Activated CD4-positive, alpha-beta T cell treated with anti-CD3 and anti-CD28 coated beads, Interleukin-2, amount 10 ng/mL, durations not matched to agents 24 days and 14 days (primary cell): ENCODE measurements at places on chromosomes 6 and 20. TPM values are rescaled to one million over a fixed set of nuclear protein-coding genes. Genes with fewer than 3 reads are reported as not detected.
A peak's percentile ranks its signal among the peaks of the same experiment; 100 is the strongest.

The PNPLA1 gene
- total RNA-seq: not detected in 2 replicates

The CSNK2A1 gene
- 179 TPM in 2 replicates for total RNA-seq

The TSPO2 gene
- total RNA-seq: not detected in 2 replicates

The FILIP1 gene
- not detected in 2 replicates for total RNA-seq

The ENPP4 gene
- total RNA-seq: 5.3 and 6.0 TPM in 2 replicates

The PHIP gene
- total RNA-seq: 33.9 and 34.1 TPM in 2 replicates

The ZNF311 gene
- total RNA-seq: 0.86 and 0.97 TPM in 2 replicates

The ADAT2 gene
- 46.0 and 47.7 TPM in 2 replicates for total RNA-seq

DNA sequence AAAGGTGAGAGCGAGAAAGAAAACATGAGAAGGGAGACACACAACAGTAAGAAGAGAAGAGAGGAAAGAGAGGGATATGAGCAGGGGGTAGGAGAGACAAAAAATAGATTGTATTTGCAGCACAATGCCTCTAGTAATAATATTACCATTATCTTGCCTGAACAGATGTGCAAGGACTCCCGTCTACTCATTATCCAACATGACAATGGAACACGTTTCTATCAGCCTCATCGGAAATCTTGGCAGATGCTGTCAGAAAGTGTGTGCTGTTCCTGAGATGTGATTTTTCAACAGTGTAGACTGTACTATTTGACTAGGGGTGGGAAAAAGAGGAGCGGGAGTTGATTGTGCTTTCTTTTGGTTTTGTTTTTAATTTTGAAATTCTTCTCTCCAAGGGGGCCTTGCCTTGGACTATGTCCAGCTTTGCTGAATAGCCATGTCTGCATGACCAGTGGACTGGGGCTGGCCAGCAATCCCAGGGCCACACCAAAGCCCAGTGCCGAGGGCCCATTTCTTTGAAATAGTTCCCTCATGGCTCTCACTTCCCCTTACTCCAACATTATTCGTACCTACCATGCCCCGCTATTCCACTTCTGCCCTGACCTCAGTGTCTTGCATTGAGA is 11.3 kb upstream of the TRAM2 start:
- H3K4me1 ChIP-seq: no peaks in the 10 kb centered on the region
- H3K36me3 ChIP-seq: no peaks in the 10 kb centered on the region
- DNase-seq: no peak
- peaks cover 5% of the 10 kb centered on the region for H3K27me3 ChIP-seq
- no peak overlapping the region for H3K4me3 ChIP-seq

GRCh38 chr6:152127432-152128165 is 320.1 kb downstream of the ESR1 start:
- no peak overlapping the region for H3K4me3 ChIP-seq
- peaks cover 3% of the 10 kb centered on the region for H3K4me1 ChIP-seq
- peaks cover 37% of the 10 kb centered on the region for H3K36me3 ChIP-seq
- no peaks in the 10 kb centered on the region for H3K27me3 ChIP-seq

DNA sequence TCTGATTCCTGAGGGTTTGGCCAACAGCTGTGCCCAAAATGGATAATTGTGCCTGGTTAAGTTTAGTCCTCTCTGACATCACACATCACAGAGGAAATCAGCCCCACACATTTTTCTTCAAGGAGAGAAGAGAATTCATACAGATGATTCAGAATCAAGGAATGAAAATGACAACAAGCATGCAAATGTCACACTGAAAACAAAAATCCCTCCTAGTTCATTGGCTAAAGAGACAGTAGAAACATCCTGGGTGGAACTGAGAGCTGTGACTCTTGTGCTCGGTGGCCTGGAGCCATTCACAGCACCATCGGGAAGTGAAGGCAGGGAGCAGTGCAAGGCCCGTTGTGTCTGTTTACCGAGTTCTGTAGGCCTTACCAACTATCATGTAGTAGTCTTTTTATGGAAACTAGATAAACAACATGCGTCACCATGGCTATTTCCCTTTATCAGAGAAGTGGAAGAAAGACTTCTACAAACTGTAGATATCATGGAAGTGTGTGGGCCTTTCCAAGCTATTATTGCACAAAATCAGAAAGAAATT is 81.7 kb upstream of the TENT5A start:
- H3K4me3 ChIP-seq: no peak overlapping the region
- H3K4me1 ChIP-seq: no peaks in the 10 kb centered on the region
- H3K36me3 ChIP-seq: no peaks in the 10 kb centered on the region
- no peaks in the 10 kb centered on the region for H3K27me3 ChIP-seq
- H3K27ac ChIP-seq: no peak overlapping the region

GRCh38 chr20:50218987-50219435 is 28.4 kb downstream of the CEBPB start:
- peaks cover 8% of the 10 kb centered on the region for H3K4me1 ChIP-seq
- H3K36me3 ChIP-seq: no peaks in the 10 kb centered on the region
- peaks cover 5% of the 10 kb centered on the region for H3K27me3 ChIP-seq
- no peak overlapping the region for H3K4me3 ChIP-seq
- no peak for DNase-seq

GRCh38 chr6:130559166-130559565 is 193.3 kb downstream of the TMEM200A start:
- H3K27ac ChIP-seq: no peak overlapping the region
- H3K4me3 ChIP-seq: no peak overlapping the region
- peaks cover 23% of the 10 kb centered on the region for H3K4me1 ChIP-seq
- peaks cover 6% of the 10 kb centered on the region for H3K36me3 ChIP-seq
- no peak for DNase-seq

GRCh38 chr20:47821481-47822100 is 36.3 kb upstream of the SULF2 start:
- H3K4me3 ChIP-seq: no peak overlapping the region
- H3K27me3 ChIP-seq: peaks cover 10% of the 10 kb centered on the region
- no peaks in the 10 kb centered on the region for H3K36me3 ChIP-seq
- DNase-seq: no peak
- no peaks in the 10 kb centered on the region for H3K4me1 ChIP-seq
- H3K27ac ChIP-seq: no peak overlapping the region

DNA sequence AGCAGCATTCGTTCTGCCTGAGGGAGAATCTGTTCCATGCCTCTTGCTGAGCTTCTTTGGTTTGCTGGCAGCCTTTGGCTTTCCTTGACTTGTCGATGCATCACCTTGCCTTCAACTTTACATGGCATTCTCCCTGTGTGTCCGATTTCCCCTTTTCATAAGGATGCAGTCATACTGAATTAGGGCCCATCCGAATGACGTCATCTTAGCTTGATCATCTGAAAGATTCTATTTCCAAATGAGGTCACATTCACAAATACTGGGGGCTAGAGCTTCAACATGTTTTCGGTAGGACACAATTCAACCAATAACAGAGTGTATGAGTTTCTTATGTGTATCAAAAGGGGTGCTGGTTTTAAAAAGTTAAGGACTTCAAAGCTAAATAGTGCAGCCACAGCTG is 27.8 kb upstream of the HECA start:
- no peaks in the 10 kb centered on the region for H3K27me3 ChIP-seq
- peaks cover 5% of the 10 kb centered on the region for H3K4me1 ChIP-seq
- DNase-seq: no peak
- no peak overlapping the region for H3K27ac ChIP-seq

DNA sequence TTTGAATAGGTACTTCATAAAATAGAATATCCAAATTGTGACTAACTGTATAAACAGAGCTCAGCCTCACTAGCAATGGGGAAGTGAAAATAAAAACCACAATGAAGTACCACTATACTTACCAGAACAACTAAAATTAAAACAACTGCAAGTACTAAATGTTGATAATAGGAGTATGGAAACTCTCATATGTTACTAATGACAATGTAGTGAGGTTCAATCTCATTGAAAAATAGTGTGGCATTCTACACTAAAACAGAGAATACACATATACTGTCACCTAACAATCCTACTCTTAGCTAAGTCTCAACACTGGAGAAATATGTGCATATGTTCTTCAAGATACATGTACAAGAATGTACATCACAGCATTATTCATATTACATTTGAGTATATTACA is 132.0 kb upstream of the CARMIL1 start:
- H3K4me1 ChIP-seq: peaks cover 63% of the 10 kb centered on the region
- no peak for DNase-seq
- no peaks in the 10 kb centered on the region for H3K27me3 ChIP-seq
- H3K4me3 ChIP-seq: peak overlapping the region; percentile 53
- peaks cover 53% of the 10 kb centered on the region for H3K36me3 ChIP-seq

- no peaks in the 10 kb centered on the region for H3K4me1 ChIP-seq
- no peaks in the 10 kb centered on the region for H3K36me3 ChIP-seq
- H3K27me3 ChIP-seq: no peaks in the 10 kb centered on the region
- no peak for DNase-seq
- no peak overlapping the region for H3K4me3 ChIP-seq
Observed at GRCh38 chr6:165767228-165767627, 104.2 kb upstream of the PDE10A start.

GRCh38 chr6:111410371-111410770 is 72.6 kb downstream of the REV3L start:
- no peak for DNase-seq
- peaks cover 29% of the 10 kb centered on the region for H3K36me3 ChIP-seq
- no peak overlapping the region for H3K27ac ChIP-seq
- H3K27me3 ChIP-seq: no peaks in the 10 kb centered on the region

GRCh38 chr6:56671160-56671559 is 28.5 kb upstream of the DST start:
- no peak for DNase-seq
- H3K4me3 ChIP-seq: no peak overlapping the region
- no peaks in the 10 kb centered on the region for H3K36me3 ChIP-seq
- H3K27me3 ChIP-seq: no peaks in the 10 kb centered on the region
- H3K4me1 ChIP-seq: no peaks in the 10 kb centered on the region

GRCh38 chr6:26251354-26252076 is 113.5 kb upstream of the BTN3A2 start:
- peak; percentile 94 for DNase-seq
- H3K27me3 ChIP-seq: no peaks in the 10 kb centered on the region
- peaks cover 3% of the 10 kb centered on the region for H3K36me3 ChIP-seq
- peak overlapping the region; percentile 95 for H3K27ac ChIP-seq

DNA sequence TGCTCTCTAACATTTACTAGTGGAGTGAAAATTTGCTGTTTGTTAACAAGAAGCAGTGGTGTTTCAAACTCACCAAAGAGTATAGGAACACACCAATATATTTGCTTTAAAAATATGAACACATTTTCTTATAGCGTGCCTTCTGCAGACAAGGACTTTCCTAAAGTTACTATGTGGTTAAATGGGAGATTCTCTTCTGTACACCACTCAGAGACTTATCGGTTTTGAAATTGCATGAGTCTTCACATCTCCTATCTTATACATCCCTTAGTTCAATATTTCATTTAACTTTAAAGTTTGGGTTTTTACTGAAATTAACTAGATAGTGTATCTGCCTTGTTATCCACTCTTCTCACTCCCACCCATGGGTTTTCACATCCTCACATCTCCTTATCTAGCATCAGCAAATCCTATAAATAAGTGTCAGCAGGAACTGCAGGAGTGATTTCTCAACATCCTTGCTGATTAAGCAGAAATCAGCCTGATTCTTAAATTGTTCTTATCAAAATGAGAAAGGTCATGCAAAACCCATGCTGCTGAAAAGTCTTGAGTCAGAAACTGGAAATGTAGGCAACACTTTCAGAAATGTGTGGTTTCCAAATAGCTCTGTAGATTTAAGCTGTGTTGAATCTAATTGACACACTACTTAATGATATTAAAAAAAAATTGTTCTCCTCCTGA is 1075.6 kb upstream of the GJE1 start:
- H3K27me3 ChIP-seq: no peaks in the 10 kb centered on the region
- DNase-seq: no peak
- no peak overlapping the region for H3K4me3 ChIP-seq
- H3K4me1 ChIP-seq: no peaks in the 10 kb centered on the region
- H3K27ac ChIP-seq: no peak overlapping the region

DNA sequence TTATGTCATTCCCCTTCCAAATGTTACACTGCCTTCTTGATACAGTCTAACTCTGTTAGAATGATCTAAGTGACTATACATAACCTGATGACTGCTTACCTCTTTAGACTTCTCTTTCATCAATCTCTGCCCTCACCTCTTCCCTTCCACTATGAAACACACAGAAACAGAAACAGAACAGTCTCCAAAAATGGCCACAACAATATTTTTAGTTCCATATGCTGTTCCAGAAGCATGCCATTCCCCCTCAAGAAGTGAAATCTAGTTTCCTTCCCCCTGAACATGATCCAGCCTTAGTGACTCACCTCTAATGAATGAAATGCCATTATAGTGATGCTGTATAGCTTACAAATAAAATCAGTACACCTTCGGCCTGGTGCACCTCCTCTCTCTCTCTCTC is 229.3 kb upstream of the TENT5A start:
- H3K36me3 ChIP-seq: no peaks in the 10 kb centered on the region
- no peak for DNase-seq
- no peaks in the 10 kb centered on the region for H3K4me1 ChIP-seq
- H3K27me3 ChIP-seq: no peaks in the 10 kb centered on the region

DNA sequence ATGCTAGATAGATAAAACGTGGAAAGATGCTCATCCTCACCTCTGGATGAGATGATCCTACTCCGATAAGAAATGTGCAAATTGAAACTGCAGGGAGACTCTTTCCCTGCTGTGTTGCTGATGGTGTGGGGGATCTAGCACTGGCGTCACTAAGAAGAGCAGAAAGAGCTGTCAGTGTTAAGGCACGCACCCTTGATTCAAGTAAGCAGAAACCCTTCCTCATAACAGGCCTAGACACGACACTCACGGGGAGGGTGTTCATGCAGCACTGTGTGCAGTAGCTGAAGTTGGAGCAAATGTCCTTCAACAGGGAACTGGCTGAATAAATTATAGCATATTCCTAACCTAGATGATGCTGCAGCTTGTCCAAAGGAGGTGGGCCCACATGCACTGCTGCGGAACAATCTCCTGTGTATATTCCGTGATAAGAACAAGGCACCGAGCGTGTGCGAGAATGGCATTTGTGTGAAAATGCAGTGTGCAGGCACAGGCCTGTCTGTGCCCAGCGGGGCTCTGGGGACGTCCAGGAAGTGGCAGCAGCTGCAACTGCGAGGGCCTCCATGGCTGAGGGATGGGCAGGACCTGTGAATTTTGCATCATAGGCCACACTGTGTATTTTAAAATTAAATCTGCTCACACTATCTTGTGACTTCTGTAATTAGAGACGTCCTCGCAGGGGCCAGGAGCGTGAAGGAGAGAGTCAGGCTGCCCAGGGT is 64.0 kb downstream of the TCP11 start:
- H3K27ac ChIP-seq: no peak overlapping the region
- H3K4me3 ChIP-seq: no peak overlapping the region
- no peaks in the 10 kb centered on the region for H3K27me3 ChIP-seq
- H3K4me1 ChIP-seq: no peaks in the 10 kb centered on the region
- DNase-seq: no peak

GRCh38 chr6:15430931-15431405 is 185.1 kb downstream of the JARID2 start:
- H3K27ac ChIP-seq: no peak overlapping the region
- no peaks in the 10 kb centered on the region for H3K27me3 ChIP-seq
- peaks cover 86% of the 10 kb centered on the region for H3K4me1 ChIP-seq
- H3K4me3 ChIP-seq: no peak overlapping the region

- DNase-seq: peak; percentile 59
- peak overlapping the region; percentile 16 for H3K27ac ChIP-seq
- no peaks in the 10 kb centered on the region for H3K36me3 ChIP-seq
- peaks cover 7% of the 10 kb centered on the region for H3K4me1 ChIP-seq
Observed at GRCh38 chr20:13212750-13213149, 8.3 kb upstream of the ISM1 start.

- no peaks in the 10 kb centered on the region for H3K4me1 ChIP-seq
- H3K27me3 ChIP-seq: peaks cover 3% of the 10 kb centered on the region
- no peak overlapping the region for H3K4me3 ChIP-seq
- no peaks in the 10 kb centered on the region for H3K36me3 ChIP-seq
Observed at GRCh38 chr6:21899708-21900107, 306.2 kb downstream of the SOX4 start.
